ENCODE measurements at places on chromosomes 7 and 10.

DNA sequence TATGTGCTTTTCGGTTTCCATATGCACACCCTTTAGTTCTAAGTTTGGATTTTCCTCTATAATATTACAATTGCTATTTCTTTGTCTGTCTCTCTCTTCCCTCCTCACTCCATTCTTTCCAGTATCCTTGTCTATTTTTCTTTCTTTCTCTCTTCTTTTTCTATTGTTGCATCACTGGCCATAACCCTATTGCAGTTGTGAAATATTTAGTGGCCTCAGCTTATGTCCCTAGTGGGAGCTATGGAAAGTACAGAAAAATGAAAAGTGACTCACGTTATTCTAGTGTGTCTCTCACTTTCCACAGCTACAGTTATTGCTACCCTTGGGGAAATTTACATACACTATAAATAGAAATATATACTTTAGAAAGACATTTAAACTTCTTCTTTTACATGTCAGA is 59.1 kb downstream of the CNTNAP2 start:
- DNase-seq = no peak

DNA sequence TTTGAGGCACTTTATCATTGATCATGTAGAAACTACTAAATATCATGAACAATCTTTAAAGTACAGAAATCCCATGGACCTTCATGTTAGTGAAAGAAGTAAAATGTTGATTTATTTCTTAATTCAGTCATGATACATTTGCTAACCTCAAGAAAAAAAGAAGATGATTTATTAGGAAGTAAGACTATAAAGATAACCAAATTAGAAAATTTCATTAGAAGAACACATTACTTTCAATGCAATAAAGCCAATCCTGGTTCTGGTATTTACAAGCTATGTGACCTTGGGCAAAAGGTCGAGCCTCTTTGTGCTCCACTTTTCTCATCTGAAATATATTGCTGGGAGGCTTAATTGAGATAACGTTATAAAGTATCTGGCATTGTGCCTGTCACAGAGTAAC is 365.0 kb downstream of the KIF20B start:
- DNase-seq = no peak

DNA sequence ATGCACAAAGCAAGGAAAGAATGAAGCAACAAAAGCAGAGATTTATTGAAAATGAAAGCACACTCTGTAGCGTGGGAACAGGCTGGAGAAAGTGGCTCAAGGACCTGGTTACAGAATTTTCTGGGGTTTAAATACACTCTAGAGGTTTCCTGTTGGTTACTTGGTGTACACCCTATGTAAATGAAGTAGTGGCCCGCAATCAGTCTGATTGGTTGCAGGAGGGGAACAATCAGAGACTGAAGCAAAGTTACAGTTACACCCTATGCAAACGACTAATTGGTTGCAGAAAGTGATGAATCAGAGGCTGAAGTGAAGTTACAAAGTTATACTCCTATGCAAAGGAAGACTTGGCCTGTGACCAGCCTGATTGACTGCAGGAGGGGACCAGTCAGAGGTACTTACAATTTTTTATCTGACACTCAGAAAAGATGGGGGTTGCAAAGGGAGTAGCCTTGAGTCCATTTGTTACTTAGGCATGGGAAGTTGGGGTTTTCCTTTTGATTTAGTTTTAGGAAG is 3.6 kb upstream of the MTPN start:
- no peak for DNase-seq

- no peak for DNase-seq
These were observed 60.4 kb downstream of the INPP5F start for GRCh38 chr10:119786117-119786769.

DNA sequence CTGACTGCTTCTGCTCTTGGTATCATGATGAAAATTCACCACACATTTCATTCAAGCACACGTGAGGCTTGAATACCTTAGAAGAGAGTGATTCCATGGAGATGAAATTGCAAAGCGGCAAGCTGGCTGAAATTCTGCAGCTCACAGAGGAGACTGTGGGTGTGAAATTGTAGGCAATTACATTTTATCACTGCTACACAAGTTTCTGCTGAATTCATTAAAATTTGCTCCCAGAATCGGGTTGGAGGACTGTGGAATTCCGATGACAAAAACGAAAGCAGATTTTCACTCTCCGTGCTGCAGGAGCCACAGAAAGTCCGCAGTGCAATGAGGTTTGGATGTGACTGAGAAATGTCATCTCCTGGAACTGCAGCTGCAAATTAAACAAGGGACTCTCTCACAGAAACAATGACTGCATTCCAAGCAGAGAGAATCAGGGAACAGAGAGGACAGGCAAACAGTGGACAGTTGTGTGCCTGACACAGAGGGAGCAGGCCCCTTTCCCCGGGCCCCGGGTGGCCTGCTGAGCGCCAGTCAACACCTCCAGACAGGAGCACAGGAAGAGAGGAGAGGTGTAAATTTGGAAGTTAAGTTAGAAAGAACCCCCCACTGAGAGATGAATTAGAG is 109.1 kb downstream of the C10orf90 start:
- DNase-seq = no peak
